ENCODE measurements at places on chromosomes 12 and 14.

GRCh38 chr12:19912991-19913390 is 455.3 kb upstream of the PDE3A start:
- DNase-seq = no peak

GRCh38 chr12:26833743-26834490 is 923 bp upstream of the ITPR2 start:
- no peak for DNase-seq

- DNase-seq = no peak
Observed at GRCh38 chr14:103290056-103290455, 44.0 kb upstream of the EIF5 start.

DNA sequence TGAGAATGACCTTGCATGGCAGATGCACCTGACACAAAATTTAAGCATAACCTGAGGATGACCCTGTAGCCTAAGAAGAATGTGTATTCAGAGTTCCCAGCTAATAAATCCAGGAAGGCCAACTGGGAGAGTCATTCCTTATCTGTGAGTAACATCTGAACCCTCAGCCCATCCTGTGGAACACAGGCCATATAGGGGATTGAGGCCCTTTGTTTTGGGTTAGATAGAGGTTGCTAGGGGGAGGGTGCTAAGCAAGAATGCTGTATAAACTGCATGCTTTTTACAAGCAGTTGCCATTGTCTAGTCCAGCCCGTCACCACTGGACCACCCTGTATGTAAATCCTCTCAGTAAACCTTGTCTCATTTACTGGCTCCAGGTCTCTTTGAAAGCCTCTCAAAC is 77.0 kb downstream of the BICD1 start:
- DNase-seq = no peak

DNA sequence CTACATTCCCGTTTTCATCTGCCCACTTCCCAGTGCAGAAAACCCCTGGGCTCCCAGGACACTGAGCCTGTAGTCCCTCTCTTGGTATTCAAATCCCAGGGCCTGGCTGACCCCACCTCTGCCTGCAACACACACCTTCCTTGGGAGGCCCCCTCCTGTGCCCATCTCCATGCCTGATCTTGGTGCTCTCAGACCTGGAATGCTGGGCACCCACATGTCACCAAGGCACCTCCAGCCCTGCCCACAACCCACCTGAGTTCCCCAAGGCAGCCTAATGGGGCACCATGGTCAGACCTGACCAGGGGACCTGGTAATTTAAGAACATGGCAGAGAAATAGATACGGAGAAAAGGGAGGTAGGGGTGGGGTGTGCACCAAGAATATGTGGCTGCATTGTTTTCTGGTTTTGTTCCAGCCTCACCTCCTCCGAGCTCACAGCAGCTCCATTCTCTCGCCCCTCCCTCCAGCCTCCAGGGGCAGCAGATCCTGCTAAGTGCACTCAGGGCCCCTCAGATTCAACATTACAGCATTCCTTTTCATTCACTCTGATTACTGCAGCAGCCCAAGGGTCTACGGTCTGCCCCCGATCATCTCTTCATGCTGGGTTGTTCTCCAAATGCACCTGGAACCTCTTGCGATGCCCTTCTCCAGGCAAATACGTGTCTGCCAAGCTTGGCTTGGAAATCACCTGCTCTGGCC is 9.2 kb upstream of the HSP90AA1 start:
- no peak for DNase-seq

GRCh38 chr12:31035226-31035625 is 38.4 kb upstream of the DDX11 start:
- DNase-seq = no peak

GRCh38 chr14:32710731-32711680 is 227.7 kb upstream of the NPAS3 start:
- DNase-seq = no peak

- DNase-seq = no peak
Observed at GRCh38 chr14:74235017-74235416, 4.2 kb upstream of the VSX2 start.

DNA sequence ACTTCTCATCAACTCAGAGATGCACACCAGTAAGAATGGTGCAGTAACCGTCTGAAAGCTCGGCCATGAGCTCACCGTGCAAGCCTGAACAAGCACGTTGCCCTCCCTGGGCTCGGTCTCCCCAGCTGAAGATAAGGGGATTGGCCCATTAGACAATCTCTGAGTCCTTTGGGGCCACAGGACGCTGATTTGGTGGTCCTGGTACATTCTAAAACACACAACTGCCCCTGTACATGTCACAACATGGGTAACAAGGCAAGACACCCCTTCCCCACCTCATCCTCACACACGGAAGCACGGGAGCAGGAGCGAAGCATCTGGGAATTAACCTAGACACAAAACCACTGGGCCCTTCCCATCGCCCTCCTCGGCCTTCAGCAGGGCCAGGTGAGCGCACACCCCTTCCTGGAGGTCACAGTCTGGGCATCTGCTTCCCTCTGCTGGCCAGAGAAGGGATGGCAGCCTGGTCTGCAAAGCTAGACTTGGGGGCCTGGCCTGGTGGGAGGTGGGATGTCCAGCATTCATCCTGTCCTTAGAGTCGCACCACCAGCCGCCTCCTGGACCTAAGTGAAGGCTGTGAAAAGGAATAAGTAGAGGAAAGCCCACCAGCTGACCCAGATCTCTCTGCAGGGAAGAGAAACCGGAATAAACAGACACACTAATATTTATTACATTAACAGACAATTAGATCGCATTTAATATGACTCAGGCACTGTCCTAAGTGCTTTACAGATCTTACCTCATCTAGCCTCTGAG is 18.9 kb upstream of the SMUG1 start:
- DNase-seq = peak; percentile 68

DNA sequence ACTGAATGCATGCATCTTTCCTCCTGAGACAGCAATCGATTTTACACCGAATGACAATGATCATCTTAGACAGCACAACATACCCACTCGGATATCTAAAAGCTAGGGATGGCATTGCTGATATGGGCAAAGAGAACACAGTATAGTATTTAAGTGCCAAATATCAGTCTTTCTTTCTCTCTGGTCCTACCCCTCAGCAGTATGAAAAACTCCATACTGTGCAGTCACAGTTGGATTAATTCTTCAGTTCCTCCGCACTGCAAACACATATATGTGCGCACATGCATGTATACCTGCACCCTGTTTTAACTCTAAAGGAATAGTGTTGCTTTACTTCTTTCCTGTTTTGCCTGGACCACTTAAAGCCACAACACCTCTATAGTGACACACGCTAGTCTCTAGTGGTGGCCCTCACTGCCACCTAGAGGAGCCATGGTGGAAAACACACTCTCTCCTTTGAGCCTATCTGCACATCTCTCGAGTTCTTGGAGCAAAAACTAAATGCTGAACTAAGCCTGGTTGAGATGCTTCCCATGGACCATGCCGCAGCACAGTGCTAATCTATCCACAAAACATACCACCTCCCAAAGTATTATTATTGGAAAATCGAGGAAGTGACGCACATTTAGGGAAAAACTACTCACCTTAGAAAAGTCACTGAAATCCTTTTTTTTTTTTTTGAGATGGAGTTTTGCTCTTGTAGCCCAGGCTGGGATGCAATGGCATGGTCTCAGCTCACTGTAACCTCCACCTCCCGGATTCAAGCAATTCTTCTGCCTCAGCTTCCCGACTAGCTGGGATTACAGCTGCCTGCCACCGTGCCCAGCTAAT is 11.9 kb downstream of the TMEM52B start:
- no peak for DNase-seq

DNA sequence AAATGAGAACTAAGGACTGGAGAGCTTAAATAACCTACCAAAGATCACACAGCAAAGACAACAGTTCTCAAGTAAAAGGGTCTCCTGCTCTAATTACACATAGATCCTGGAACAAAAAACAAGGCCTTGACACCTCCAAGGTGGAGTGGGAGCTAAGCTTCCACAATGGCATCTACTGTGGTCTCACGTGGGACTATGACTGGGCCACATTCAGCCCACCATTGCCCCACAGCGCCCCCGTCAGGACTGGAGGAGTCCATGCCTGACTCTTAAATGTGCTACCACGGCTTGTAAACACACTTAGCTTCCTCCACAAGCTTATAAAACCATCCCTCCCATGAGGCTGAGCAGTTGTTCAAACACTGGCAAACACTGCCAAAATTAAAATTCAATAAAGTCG is 88.5 kb downstream of the GCH1 start:
- DNase-seq = no peak

- DNase-seq = no peak
Observed at GRCh38 chr14:73738518-73739173, 24.5 kb upstream of the PNMA1 start.

DNA sequence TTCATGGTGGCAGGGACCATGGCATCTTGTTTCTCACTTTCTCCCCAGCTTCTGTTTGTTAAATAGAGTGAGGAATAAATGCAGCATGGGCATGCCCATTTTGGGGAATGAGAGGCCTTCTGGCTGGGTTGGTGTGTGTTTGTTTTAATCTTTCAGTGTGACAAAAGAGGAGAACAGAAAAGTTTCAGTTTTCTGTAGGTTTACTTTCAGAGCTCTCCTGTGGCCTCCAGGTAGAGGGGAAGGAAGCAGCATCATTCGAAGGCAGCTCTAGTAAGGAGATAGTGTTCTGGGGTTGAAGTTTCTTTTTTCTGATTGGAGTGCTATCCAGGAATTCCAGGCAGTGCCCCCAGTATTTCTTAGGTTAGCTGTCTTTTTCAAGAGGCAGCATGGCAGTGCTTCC is 15.3 kb downstream of the MSRB3 start:
- no peak for DNase-seq

DNA sequence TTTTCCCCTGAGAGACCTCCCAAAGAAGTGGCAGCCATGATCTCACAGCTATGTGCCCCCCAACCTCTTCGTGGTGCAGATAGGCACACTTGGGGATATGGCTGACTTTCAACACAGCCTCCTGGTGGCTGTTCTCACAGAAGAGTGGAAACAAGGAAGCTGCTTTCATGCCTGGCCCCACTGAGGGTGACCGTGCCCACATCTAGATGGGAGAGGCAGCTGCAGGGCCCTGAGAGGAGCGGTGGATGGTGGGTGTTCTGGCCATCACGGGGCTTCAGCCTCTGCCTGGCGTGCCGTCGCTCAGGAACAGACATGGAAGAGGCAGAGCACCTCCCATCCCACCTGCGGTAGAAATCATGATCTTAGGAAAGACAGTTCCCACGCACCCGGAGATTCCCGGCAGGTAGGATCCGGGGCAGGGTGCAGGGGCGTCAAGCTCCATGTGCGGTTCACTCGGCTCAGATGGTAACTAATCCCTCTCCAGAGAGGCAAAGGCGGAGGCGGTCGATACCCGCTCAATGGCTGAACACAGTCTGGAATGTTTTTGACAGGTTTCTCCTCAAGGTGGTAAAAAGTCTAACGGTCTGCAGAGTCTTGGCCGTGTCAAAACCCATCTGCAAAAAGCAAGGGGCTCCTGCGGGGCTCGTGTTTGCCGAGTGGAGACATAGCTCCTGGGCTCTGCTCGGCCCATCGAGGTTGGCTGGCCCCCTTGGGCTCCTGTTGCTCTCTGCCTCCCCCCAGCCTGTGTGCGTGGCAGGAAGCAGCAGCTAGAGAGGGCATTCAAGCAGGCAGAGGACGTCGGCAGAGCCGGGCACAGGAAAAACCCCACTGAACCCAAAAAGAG is 225.2 kb upstream of the RTL1 start:
- no peak for DNase-seq

DNA sequence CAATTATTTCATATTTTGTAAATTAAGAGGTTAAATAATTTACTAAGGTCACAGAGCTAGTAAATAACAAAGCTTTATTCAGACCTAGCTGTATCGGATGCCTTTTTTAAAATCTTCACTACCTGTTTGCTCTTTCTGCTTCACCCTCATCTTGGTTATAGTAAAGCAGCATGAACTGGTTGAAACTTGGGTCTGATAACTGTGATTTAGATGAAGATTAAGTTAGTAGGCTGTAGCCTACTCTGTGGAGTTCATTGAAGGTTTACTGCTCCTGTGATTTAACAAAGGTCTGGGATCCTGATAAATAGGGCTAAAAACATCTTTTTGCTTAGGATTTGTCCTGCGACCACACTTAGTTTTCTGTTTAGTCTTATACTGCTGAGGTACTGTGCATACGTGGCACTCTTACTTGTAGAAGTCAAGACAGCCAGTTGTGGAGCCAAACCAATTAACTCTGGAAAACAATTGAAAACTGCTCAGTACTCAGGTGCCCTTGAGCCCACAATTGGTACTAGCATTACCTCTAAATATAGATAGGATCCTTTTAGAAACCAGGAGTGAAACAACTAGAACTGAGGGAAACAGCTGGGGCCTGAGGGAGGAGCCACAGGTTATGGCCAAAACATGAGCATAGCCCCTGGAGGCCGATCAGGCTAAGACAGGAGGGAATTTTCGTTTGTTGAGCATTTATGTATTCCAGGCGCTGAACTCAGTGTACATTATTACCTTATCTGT is 2.3 kb downstream of the SPATS2 start:
- no peak for DNase-seq

GRCh38 chr14:45144658-45145057 is 8.9 kb downstream of the FANCM start:
- no peak for DNase-seq

DNA sequence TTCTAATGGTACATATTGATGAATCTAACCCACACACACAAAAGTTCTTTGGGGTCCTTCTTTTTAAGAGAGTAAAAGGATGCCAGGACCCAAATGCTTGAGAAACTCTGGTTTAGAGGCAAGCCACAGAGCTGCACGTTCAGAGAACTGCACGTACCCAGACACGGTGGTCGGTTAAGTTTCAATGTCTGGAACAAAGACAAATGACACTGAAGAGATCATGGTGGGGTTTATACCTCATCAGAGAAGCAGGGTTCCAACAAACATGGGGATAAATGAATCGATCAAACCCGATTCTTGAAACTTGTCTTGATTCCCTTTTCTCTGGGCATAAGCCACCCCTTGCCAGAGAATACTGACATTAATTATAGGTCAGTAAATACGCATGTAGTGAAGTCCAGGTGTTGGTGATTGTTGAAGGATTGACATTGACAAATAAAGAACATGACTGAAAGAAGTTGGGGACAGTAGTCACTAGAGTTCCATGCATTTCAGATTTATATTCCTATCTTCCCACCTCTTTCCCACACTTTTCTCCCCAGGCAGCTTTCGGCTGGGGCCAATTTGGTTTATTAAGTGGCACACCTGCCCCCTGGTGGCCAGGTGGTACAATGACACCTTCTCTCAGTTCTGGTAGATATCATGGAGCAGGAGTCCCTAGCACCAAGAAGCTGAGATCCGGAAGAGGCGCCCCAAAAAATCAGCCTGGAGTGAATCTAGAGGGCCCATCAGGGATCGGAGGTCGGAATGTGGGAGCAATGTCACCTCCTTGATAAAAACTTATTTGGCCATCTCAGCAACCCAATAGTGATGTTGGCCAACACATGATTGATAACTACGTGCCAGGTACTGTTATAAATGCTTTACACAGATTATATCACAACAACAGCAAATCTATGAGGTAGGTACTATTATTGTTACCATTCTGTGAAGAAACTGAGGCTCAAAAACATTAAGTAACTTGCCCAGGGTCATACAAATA is 17.8 kb upstream of the HDAC7 start:
- DNase-seq = peak; percentile 58
